Activated CD8-positive, alpha-beta memory T cell treated with anti-CD3 and anti-CD28 coated beads, Interleukin-2, amount 50 U/mL, for 48 hours (primary cell): ENCODE measurements at places on chromosomes 5 and 9.

GRCh38 chr5:110269478-110270142, 456.9 kb downstream of the TMEM232 start:
- no peak for DNase-seq

GRCh38 chr9:37952731-37953130, 48.8 kb upstream of the SLC25A51 start:
- no peak for DNase-seq

- DNase-seq = no peak
Observed at GRCh38 chr5:1529498-1529897, 5.7 kb upstream of the LPCAT1 start.

DNA sequence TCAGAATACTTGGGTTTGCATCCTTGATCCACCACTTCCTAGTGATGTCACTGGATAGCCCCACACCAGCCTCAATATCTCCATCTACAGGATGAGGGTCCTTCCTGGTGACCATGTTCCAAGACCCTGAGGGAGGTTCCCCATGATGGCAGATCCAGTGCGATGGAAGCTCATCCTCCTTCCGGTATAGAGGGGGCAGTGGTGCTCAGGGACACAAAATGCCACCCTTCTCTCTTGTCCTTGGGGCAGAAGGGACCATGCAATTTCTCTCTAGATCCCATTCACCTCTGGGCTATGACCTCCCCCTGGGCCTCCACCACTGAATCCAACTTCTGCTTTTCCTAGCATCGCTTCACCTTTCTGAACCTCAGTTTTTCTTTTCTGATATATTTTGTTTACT, 5.4 kb upstream of the SLC25A51 start:
- DNase-seq = peak; percentile 26

- no peak for DNase-seq
Observed at GRCh38 chr5:135596157-135596763, 17.5 kb upstream of the CXCL14 start.

DNA sequence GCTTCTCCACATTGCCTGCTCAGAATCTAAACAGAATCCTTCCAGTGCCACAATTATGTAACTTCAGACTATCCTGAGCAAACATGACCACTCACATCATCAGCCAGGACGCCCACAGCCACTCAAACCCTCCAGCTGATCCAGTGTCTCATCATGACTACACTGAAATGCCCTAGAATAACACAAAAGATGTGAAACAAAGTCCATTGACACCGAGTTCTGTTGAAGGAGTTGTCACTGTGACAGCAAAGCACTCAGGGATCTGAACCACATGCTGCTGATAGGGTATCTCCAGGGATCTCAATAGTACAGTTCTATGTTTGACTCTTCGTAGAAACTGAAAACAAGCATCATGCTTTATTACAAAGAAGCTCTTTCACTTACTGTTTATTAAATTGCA, 150.2 kb downstream of the GABBR2 start:
- no peak for DNase-seq

DNA sequence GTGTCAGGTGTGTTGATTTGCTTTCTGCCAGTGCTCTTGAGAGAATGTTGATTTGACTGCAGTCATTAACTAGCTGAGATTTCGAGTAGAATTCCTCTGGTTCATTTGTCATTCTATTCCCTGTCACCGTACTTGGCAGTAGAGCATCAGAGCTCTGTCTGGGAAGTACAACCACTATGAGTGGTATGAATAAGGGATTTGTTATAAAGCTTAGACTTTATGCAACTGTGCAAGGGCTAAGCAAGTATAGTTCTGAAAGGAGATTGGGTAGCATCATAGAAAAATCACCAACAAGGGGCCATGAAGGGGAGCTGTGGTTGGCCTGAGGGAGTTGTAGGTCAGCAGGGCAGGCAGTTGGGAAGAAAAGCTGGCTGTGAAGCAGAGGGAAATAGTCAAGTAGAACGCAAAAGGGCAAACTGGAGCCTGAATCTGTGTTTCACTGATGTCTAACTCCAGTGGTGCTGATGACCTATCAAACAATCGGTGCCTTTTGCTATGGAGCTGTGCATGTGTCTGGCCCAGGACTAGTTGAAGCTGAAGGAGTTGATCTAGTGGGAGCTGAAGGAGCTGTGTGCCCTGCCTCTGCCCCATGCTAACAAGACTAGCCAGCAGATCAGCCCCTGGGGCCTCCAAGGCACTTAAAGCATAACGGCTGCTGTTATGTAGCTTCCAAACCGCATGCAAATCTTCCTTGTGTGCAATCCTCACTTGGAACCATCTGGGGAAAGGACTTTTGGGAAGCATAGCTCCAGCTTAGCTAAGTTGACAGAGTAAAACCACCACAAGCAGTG, 110.0 kb downstream of the SLC28A3 start:
- no peak for DNase-seq

GRCh38 chr5:32984851-32985610, 273.9 kb downstream of the NPR3 start:
- no peak for DNase-seq

DNA sequence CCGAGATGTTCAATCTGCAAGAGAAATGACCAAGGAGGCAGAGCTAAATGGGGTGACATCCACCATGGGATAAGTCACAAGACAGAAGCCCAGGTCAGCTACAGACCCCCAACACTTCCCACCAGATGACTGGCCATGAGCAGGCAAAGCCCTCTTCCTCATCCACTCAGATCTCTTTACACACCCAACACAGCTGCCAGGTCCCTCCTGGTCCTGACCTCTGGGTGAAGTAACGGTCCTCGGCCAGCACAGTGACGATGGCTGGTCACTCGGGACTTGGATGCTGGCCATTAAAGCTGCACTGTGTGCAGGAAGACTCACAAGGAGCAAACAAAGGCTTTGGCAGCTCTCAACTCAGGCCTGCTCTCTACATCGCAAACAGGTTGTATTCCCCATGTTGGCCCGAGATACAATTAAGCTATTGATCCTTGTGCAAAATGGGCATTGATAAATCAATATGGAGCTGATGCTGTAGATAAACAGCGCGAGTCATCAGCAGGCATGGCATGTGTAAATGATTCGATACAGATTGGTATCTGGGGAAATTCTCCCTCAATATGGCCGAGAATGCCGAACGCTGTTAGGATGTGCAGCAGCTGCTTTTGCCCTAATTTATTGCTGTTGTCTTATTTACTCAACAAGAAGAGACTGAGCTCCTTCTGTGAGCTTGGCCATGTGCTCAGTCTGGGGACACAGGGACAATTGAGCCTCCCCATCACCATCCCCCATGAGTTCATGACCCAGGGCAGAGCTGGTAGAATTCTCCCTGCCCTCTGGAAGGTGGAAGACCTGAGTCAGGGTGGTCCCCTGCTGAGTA, 98.7 kb downstream of the C5orf15 start:
- no peak for DNase-seq
